T follicular helper cell (primary cell): ENCODE measurements at places on chromosomes 7 and 10.

- no peak for DNase-seq
Observed at GRCh38 chr7:64045301-64046040, at the start of gene ZNF727. Gene ZNF727, plus strand, starts transcription at chr7:64045434. Its CDS starts 188 bp downstream, at chr7:64045622.

GRCh38 chr7:158325530-158326381 lies 261.9 kb downstream of the PTPRN2 start:
- DNase-seq = no peak

DNA sequence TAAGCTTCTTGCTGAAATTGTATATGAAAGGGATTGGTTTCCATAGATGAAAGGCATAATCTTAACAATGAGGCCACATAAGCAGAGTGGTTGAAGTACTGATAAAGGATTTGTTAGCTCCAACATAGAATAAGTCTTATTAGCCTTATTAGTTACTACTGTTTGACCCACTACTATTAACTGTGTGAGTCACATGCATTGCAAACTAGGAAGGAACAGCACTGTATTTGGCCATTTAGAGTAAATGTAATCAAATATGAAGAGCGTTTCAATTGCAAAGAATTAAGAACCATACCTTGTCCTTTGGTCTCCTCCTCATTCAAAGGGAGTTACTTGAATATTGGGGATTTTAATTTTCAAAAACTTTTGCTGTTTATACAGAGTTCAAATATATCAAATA lies 428.9 kb downstream of the MDFIC start:
- DNase-seq = no peak

DNA sequence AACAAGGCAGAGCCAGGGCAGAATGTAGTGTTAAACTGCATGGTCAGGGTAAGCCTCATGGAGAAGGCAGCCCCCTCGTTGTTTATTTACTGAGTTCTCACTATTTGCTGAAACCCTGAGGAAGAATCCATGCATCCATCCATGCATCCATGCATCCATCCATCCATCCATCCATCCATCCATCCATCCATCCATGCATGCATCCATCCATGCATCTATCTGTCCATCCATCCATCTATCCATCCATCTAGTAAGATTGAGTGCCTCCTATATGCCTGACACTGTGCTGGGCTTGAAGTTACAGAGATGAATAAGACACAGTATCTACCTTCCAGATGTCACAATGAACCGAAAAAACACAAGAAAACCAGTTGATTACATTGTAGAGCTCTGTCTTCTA lies 201.4 kb upstream of the AGK start:
- DNase-seq = no peak

DNA sequence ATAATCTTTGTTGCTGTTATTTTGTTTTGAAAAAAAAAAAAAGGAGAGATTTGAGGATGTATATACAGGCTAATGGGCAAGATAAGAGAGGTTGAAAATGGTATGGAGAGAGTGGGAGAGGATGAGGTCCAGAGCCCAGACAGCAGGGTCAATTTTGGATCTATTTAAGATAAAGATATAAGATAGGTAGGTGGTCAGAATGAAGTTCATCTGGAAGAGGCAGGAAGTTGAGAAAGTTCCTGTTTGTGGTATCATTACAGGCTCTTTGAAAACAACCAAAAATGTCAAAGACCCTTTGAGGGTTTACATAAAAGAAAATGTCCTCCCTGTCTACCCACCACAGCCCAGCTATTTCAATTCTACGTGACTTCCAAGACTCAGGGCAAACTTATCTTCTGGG lies 7.5 kb downstream of the CEP41 start:
- DNase-seq = no peak

DNA sequence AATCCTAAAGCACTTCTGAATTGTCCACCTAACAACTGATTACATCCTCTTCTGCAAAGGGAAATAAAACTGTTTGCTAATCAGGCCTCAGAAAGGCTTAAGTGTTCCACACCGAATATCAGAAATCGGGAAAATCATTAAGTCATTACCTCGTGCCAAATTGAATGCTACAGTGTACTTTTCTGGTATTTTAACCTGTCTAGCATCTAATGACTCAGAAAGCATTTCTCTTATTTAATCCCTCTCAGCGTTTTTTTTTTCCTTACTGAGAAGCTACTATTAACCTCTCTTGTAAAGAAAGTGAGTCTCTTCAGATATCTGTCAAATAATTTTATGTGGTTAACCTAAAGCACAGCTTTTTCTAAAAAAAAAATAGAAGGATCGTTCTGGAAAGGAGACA lies 28.6 kb downstream of the VIM start:
- no peak for DNase-seq

DNA sequence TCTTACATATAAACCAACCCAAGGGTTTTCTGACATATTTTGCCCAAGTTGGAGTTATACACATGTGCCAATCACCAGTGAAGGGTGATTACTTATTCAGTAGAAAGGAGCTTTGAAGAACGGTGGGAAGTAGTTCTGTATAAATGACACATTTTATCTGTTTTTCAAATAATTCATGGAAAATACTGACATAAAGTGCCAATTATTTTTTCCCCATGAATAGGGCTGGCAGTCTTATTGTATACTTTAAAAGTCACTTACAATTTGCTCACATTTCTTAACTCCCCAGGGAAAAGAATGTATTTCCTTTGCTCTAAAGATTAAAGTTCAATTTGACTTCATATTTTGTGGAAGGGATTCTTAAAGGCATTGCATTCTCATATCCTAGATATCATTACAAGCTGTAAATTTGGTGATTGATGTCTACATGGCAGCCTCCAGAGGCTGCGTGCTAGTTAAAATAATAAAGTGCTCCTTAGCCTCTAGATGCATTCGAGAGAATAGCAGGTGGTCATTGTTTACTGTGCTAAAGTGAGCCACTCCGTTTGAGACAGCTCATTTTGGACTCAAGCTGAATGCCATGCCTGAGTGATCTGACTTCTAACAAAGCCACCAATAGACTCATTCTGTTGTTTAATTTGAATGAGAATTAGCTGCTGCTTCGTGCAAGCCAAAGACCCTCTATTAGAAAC lies 148.8 kb upstream of the NRP1 start:
- DNase-seq = no peak

GRCh38 chr7:116955340-116955739 lies 2.0 kb downstream of the ST7 start:
- DNase-seq = no peak

GRCh38 chr7:24591152-24591551 lies 17.9 kb downstream of the PALS2 start:
- no peak for DNase-seq

GRCh38 chr7:87047-87446 lies 105.3 kb upstream of the FAM20C start:
- no peak for DNase-seq

DNA sequence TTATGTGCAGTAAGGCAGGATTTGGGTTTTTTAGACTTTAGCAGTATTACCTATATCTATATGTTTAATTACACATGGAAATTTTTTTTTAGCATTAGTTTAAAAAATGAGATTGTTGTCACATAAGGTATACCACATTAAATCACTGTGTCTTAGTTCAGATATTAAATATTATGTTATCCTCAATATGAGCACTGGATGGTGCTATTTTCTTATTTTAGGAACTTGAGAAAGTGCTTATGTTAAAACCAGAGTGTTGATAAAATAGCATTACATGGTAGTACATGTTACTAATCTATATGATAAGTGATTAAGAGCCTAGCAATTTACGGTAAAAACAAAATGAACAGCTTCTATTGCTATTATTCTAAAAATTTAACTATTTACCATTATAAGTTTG lies 28.8 kb downstream of the MIOS start:
- DNase-seq = no peak

- peak; percentile 61 for DNase-seq
Observed at GRCh38 chr10:75187961-75188426, 22.6 kb upstream of the VDAC2 start.

DNA sequence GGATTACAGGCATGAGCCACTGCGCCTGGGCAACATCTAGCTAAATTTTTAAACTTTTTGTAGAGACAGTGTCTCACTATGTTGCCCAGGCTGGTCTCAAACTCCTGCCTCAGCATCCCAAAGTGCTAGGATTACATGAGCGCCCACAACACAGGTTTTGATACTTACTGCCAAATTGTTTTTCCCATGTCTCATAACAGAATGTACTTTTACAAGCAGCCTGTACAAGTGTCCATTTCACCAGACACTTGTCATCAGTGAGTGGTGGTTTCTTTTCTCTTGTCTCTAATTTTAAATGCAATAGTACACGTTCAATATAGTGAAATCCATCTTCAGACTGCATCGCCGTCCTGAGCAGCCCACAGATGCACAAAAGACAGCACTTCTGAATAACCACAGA lies 116.4 kb upstream of the LYZL2 start:
- no peak for DNase-seq

DNA sequence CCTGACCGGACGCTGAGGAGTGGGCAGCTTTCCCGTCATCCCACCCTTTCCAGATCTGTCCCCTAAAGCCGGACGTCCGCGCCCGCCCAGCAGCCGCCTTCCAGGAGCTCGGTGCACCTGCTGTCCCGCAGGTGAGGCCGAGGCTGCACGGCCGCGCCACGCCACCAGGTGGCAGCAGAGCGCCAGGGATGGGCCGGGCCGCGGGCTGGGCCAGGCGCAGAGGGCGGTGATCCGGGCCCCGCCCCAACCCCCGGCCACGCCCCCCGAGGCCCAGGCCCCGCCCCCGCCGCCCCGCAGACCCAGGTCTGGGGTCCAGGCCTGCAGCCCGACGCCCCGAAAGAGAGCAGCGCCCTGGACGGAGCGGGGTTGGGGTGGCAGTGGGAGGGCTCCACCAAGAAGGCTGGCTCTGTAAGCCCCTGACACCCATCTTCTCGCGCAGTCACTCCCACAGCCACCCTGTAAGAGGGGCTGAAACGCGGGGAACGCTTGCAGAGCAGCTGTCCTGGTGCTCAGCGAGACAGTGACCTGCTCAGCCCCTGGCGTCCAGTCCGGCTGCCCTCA lies 32.2 kb downstream of the FOXL3 start:
- peak; percentile 78 for DNase-seq

- DNase-seq = no peak
Observed at GRCh38 chr7:93910076-93910994, 4.0 kb downstream of the GNGT1 start.

GRCh38 chr7:99196536-99197258 lies 11.2 kb downstream of the KPNA7 start:
- DNase-seq = no peak

DNA sequence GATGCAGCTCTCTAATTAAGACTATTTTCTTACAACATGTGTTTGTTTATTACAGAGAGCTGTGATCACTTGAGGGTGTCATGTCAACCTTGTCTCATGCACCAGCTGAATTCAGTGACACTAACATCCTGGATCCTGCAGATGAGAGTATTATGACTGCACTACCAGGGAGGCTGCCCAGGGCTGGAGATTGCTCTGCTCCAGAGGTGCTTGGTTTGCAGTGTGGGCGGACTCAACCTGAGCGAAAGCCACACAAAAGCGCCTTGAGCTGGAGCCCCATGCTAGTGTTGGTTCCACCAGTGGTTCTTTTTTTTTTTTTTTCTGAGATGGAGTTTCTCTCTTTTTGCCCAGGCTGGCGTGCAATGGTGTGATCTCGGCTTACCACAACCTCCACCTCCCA lies 33.8 kb upstream of the ATXN7L1 start:
- DNase-seq = no peak

GRCh38 chr7:132656846-132657776 lies 80.8 kb upstream of the PLXNA4 start:
- DNase-seq = no peak
